Activated CD8-positive, alpha-beta memory T cell treated with anti-CD3 and anti-CD28 coated beads, Interleukin-2, amount 10 ng/mL, durations not matched to agents 7 days and 5 days (primary cell): ENCODE measurements at places on chromosomes 11 and 22. TPM values are rescaled to one million over a fixed set of nuclear protein-coding genes. Genes with fewer than 3 reads are reported as not detected.

- DNase-seq = no peak
- H3K27me3 ChIP-seq = peaks cover 20% of the 10 kb centered on the region
- H3K4me3 ChIP-seq = peak overlapping the region; percentile 27
- H3K4me1 ChIP-seq = peaks cover 5% of the 10 kb centered on the region
- H3K36me3 ChIP-seq = no peaks in the 10 kb centered on the region
Observed at GRCh38 chr11:124075841-124076651, 34.9 kb upstream of the OR10G7 start.

- no peaks in the 10 kb centered on the region for H3K4me1 ChIP-seq
- H3K36me3 ChIP-seq = no peaks in the 10 kb centered on the region
- H3K4me3 ChIP-seq = no peak overlapping the region
- no peak for DNase-seq
- H3K27me3 ChIP-seq = no peaks in the 10 kb centered on the region
Observed at GRCh38 chr11:45057938-45058646, 88.3 kb upstream of the PRDM11 start.

GRCh38 chr11:12927886-12928285 is 81.2 kb upstream of the RASSF10 start:
- no peaks in the 10 kb centered on the region for H3K36me3 ChIP-seq
- no peaks in the 10 kb centered on the region for H3K4me1 ChIP-seq

- peaks cover 6% of the 10 kb centered on the region for H3K36me3 ChIP-seq
- no peak for DNase-seq
- H3K4me3 ChIP-seq = no peak overlapping the region
- no peak overlapping the region for H3K27ac ChIP-seq
- peaks cover 11% of the 10 kb centered on the region for H3K4me1 ChIP-seq
Observed at GRCh38 chr11:64900774-64901173, 16.2 kb downstream of the ATG2A start.

GRCh38 chr22:47495110-47495509 is 732.7 kb downstream of the TBC1D22A start:
- no peak for DNase-seq
- H3K27me3 ChIP-seq = peaks cover 3% of the 10 kb centered on the region
- H3K4me3 ChIP-seq = peak overlapping the region; percentile 2
- H3K27ac ChIP-seq = peak overlapping the region; percentile 37

ZNF214 gene
- total RNA-seq = not detected

DNA sequence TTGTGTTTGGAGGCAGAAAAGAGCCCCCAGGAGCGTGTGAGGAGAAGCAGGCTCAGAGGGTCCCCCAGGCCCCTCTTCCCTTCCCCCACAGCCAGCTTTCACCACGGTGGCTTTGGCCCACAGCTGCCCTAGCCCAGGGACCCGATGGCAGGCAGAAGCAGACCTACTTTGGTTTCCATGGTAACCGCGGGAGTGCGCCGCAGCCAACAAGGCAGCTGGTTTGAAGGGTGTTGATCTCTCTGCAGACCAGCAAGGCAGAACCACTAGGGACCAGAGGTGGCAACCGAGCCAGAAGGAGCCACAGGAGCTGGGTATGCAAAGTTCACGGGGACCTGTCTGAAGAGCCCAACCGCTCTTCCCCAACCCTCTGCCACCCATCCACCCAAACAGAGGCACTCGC is 69.4 kb downstream of the BUD13 start:
- no peak overlapping the region for H3K27ac ChIP-seq
- no peaks in the 10 kb centered on the region for H3K4me1 ChIP-seq
- no peaks in the 10 kb centered on the region for H3K36me3 ChIP-seq

- H3K4me1 ChIP-seq = no peaks in the 10 kb centered on the region
- H3K27ac ChIP-seq = no peak overlapping the region
- no peaks in the 10 kb centered on the region for H3K36me3 ChIP-seq
- no peaks in the 10 kb centered on the region for H3K27me3 ChIP-seq
Observed at GRCh38 chr11:30174265-30175020, 56.4 kb upstream of the FSHB start.

GRCh38 chr11:94343495-94343894 is 39.1 kb downstream of the IZUMO1R start:
- no peak for DNase-seq
- H3K27ac ChIP-seq = no peak overlapping the region
- H3K36me3 ChIP-seq = no peaks in the 10 kb centered on the region
- H3K4me1 ChIP-seq = no peaks in the 10 kb centered on the region
- no peak overlapping the region for H3K4me3 ChIP-seq
- H3K27me3 ChIP-seq = peaks cover 4% of the 10 kb centered on the region

GRCh38 chr22:19808873-19809478 is 45.7 kb downstream of the GNB1L start:
- no peaks in the 10 kb centered on the region for H3K27me3 ChIP-seq
- H3K36me3 ChIP-seq = no peaks in the 10 kb centered on the region
- DNase-seq = no peak
- no peak overlapping the region for H3K27ac ChIP-seq

GRCh38 chr11:16814410-16815046 is 76.1 kb downstream of the C11orf58 start:
- H3K27ac ChIP-seq = no peak overlapping the region
- no peak for DNase-seq
- H3K4me3 ChIP-seq = no peak overlapping the region
- no peaks in the 10 kb centered on the region for H3K4me1 ChIP-seq
- H3K36me3 ChIP-seq = no peaks in the 10 kb centered on the region

DNA sequence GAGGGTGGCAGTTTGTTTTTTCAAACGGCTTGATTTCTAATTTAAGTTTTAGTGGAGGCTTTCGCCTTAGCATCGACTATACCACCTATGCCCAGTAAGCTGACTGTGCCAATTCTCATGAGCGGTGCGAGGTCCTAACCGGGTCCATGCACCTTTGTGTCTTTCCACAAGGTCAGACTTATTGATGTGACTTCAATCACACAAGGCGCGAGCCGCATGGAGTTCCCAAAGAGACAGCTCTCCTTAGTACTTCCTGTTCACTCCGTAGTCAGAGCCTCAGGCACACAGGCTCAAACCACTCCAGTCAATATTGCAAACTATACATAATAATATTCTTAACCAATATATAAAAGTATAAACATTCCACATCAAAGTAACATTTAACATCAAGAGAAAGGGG is 18.2 kb downstream of the ST14 start:
- H3K27me3 ChIP-seq = peaks cover 13% of the 10 kb centered on the region
- H3K36me3 ChIP-seq = no peaks in the 10 kb centered on the region
- no peak for DNase-seq
- H3K27ac ChIP-seq = no peak overlapping the region
- no peak overlapping the region for H3K4me3 ChIP-seq

DNA sequence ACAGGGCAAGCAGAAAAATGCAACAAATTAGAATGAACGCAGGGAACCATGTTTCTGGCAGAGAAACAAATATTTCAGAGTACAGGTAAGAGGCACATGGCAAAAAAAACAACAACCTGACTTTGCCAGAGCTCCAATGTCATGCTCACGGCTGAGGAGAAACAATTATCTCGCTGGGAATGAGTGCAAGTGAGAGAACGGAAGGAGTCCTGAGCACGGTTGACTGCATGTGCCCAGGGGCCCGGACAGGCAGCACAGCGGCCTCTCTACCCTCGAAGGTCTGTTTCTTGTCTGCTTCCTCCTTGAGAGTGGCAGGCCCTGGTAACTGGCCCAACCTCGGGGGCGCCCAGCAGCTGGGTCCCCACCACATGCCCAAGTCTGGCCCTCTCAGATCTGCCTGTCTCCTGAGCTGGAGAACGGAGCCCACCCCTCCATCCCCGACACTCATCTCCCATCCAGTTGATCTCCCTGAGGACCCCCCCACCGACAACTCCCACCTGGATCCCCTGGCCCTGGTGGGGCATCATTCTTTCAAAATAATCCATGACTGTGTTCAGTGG is 24.6 kb upstream of the RTN4R start:
- H3K4me1 ChIP-seq = no peaks in the 10 kb centered on the region
- no peaks in the 10 kb centered on the region for H3K36me3 ChIP-seq
- H3K27ac ChIP-seq = no peak overlapping the region
- peaks cover 10% of the 10 kb centered on the region for H3K27me3 ChIP-seq
- DNase-seq = no peak
- H3K4me3 ChIP-seq = no peak overlapping the region

ANO1 gene
- not detected for total RNA-seq

DNA sequence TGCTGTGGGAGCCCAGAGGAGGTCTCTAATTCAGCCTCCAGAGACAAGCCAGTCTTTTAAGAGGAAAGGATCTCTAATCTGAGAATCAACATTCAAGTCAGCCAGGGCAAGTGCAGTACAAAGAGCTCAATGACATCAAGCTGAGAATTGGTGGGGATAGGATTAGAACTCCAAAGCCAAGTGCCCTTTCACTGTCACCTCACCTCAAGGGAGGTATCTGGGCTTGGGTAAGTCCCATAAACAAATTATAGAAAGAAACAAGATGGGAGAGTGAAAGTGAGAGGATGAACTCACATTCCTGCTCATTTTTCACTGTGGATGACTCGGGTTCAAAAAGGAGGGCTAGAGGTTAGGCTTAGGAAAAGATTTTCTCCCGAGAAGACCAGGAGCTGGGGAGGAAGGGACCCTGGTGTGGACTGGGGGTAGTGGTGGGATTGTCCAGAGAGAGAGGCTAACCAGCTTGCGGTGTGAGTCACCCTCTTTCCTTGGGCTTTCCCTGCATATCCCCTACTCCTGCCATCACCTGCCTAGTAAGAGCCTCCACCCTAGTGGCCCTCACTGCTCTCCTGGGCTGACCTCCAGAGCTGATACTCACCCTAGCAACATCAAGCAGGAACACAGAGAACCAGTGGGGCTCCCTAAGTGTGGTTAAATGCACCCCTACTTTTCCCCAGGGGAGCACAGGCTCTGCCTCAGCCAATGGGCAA is 70.4 kb downstream of the RRM1 start:
- no peak overlapping the region for H3K27ac ChIP-seq
- no peaks in the 10 kb centered on the region for H3K4me1 ChIP-seq
- no peak overlapping the region for H3K4me3 ChIP-seq

GRCh38 chr11:128483211-128483788 is 104.1 kb downstream of the ETS1 start:
- H3K27ac ChIP-seq = peak overlapping the region; percentile 95
- peaks cover 90% of the 10 kb centered on the region for H3K36me3 ChIP-seq
- no peak for DNase-seq
- H3K27me3 ChIP-seq = no peaks in the 10 kb centered on the region
- peaks cover 95% of the 10 kb centered on the region for H3K4me1 ChIP-seq
- H3K4me3 ChIP-seq = peak overlapping the region; percentile 67

OR8I2 gene
- not detected for total RNA-seq

GRCh38 chr11:118622376-118623268 is 15.2 kb downstream of the PHLDB1 start:
- peaks cover 22% of the 10 kb centered on the region for H3K27me3 ChIP-seq
- peaks cover 6% of the 10 kb centered on the region for H3K4me1 ChIP-seq
- no peak for DNase-seq
- no peak overlapping the region for H3K4me3 ChIP-seq
- H3K27ac ChIP-seq = no peak overlapping the region

DNA sequence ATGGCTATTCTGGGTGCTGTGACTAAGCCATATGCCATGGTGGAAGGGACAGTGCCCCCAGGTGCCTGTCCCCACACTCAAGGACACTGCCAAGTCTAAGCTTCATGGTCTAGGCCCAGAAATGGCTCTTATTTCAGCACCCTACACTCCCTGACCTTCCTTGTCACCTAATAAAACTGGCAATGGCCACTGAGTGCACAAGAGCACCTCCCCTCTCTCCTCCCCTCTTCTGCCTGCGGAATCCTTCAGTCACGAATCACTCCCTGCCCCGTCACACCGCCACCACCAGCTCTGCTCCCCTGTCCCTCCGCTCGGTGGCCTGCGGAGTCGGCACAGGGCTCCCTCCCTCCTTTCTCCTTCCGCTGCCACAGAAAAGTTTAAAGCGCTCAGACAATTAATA is 19.0 kb upstream of the LMO1 start:
- no peak overlapping the region for H3K27ac ChIP-seq
- DNase-seq = peak; percentile 5
- no peak overlapping the region for H3K4me3 ChIP-seq
- H3K36me3 ChIP-seq = no peaks in the 10 kb centered on the region
- H3K4me1 ChIP-seq = no peaks in the 10 kb centered on the region
- peaks cover 9% of the 10 kb centered on the region for H3K27me3 ChIP-seq

DNA sequence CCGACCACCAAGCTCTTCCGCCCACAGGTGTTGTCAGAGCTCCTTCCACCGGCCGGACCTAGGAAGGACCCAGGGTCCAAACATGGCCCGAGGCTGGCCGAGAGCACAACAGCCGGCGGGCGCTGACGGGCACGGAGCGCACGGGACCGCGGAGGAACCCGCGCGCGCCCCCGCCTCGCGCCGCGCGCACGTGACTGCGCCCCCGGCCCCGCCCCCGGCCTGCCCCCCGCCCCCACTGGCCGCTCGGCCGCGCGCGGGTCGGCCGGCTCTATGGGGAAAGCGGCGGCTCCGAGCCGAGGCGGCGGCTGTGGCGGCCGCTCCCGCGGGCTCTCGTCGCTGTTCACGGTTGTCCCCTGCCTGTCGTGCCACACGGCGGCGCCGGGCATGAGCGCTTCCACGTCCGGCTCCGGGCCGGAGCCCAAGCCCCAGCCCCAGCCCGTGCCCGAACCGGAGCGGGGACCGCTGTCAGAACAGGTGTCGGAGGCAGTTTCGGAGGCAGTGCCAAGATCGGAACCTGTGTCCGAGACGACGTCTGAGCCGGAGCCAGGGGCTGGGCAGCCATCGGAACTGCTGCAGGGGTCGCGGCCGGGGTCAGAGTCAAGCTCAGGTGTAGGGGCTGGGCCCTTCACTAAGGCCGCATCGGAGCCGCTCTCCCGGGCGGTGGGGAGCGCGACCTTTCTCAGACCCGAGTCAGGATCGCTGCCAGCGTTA is at the start of gene OSBP2:
OSBP2 (plus strand) TSS at position 235 of the 711 bp plus-strand sequence; CDS start at position 271, 36 bp downstream.
- peaks cover 16% of the 10 kb centered on the region for H3K4me1 ChIP-seq
- peak within 1 kb of the TSS; percentile 79 for H3K27ac ChIP-seq
- peaks cover 10% of the 10 kb centered on the region for H3K27me3 ChIP-seq
- H3K4me3 ChIP-seq = peak within 1 kb of the TSS; percentile 77
- H3K36me3 ChIP-seq = no peaks in the 10 kb centered on the region
- DNase-seq = peak; percentile 48

F2 gene
- not detected for total RNA-seq

- H3K27me3 ChIP-seq = peaks cover 4% of the 10 kb centered on the region
- H3K4me3 ChIP-seq = peak overlapping the region; percentile 34
- H3K4me1 ChIP-seq = peaks cover 51% of the 10 kb centered on the region
- peak overlapping the region; percentile 96 for H3K27ac ChIP-seq
- peaks cover 13% of the 10 kb centered on the region for H3K36me3 ChIP-seq
Observed at GRCh38 chr11:132358573-132358953, 988.1 kb downstream of the NTM start.

DNA sequence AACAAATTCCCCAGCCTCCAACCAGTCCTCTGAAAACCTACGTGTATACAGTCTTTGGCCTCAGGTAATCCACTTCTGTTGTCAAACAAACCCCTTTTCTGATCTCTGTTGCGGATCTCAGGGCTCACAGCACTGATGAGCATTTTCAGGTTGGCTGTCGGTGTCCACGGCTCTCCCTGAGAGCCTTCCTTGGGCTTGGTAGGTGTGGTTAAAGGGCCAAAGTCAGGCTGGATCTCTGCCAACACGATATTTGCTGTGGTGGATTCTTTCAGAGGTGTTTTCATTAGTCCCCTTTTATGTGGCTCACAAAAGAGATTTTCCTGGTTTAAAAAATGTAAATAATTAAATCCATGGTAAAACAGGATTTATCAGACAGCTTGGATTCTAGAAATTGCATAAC is 2.9 kb downstream of the E2F8 start:
- H3K27ac ChIP-seq = no peak overlapping the region
- DNase-seq = no peak
- no peak overlapping the region for H3K4me3 ChIP-seq
- peaks cover 23% of the 10 kb centered on the region for H3K4me1 ChIP-seq
